ENCODE measurements at places on chromosomes 5 and 9.
A peak's percentile ranks its signal among the peaks of the same experiment; 100 is the strongest.

DNA sequence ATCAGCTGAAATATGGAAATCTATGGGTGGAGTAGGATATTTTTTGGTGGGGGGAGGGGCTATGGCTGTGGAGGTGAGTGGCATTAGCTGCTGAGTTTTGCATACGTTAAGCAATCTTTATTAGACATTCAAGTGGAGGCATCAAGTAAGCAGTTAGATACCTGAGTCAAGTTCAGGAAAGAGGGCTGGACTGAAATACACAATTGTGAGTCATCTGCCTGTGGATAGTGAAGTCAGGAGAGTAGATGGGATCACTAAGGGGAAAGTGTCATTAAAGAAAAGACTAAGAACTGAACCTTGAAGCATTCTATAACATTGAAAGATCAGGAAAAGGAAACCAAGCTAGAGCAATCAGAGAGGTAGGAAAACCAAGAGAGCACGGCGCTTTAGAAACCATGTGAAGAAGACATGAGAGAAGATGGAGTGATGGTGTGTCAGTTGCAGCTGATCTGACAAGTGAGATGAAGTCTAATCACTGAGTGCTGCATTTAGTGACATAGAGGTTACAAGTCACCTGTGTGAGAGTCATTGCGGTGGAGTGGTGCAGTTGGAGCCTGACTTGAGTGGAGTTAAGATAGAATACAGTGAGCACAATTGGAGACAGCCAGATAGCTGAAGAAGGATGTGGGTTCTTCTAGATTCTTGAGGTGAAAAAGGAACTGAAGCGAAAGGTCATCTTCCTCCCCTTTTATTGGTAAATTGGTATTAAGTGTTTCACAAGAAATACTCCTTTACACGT is 88.7 kb downstream of the PIP5K1B start:
- no peak for DNase-seq

GRCh38 chr5:170886210-170886894 is 24.5 kb downstream of the RANBP17 start:
- no peak for DNase-seq

DNA sequence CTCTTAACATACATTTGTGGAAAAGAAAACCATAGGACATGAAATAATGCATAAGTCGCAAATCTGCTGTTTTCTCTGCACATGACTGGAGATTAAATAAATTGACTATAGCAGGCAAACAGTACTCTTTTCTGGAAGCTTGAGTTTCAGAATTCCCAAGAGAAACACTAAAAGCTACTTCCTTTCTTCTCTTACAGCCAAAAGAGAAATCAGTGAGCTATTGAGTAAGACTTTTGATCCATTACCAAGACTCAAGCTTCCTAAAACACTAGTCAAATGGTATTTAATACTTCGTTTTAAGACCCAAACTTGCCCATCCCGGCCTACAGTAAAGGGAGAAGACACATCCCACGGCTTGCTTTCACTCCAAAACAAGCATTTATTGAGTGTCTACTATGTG is 335.8 kb upstream of the PUM3 start:
- no peak for DNase-seq

DNA sequence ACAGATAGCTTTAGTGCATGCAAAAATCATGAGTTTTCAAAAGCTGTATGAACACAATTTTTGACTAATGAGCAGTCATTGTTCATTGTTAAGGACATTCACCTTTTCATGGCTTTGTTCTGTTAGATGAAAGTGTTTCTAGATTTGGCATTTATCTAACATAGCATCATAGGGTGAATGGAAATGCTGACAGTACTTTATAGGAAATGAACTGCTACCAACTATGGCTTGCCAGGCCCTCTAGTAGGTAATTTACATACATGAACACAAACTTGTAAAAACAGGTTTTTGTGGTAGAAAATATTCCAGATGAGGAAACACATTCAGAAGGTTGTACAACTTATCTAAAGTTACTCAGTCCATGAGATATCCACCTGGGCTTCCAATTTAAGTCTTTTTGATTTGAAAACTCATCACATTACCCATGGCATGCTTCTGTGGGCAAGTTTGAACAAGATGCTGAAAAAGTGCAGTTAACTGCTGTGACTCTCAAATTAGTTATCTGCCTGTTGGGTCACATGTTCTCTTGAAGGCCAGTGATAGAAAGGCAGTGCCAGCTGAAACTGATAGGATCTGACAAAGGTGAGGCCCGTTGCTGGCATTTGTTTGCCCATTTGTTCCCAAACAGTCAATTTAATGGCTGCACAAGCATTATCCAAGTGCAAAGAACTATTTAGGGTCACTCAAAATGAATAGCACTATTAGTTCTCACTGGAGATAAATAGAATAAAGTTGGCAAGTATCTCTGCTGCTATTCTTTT is 399.1 kb downstream of the MAN2A1 start:
- no peak for DNase-seq

DNA sequence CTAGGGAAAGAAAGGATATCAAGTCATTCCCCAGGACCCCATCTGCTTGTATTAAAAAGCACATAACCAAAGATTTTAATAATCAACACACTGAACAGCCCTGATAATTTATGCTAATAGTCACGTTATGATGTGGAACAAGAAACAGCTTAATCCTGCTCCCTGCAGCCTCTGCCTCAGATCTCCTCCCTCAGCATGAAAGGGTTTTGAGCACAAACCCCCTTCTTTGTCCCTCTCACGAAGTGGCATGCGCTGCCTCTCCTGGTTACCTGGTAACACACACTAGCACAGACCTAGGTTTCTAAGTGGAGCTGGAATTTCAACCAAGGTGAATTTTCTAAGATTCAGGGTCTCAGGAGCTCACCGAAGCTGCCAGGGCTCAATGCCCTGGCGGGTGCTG is 5.1 kb downstream of the IGFBPL1 start:
- DNase-seq = no peak

DNA sequence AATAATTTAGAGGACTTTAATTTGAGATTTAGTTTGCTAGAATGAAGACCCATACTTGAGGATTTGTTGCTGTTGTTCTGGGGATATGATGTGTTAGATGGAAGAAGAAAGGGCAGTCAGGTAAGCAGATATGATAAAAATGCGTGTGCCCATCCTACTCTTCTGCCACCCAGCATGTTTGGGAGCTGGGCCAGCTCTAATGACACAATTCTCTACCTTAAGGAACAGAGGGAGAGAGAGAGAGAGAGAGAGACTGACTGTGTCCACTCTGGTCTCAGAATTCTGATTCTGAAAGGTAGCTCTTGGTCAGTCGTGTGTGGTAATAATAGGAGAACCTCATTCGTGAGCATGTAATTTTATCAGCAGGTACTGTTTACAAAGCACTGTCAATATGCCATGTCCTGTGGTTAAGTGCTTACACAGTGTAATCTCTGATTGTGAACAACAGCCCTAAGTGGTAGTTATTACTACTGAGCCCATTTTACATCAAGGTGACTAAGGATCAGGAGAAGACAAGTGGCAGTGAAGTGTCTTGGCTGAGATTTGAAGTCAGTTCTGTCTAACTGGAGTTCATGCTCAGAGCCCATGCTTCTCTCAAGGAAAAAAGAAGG is 307.4 kb upstream of the SEMA6A start:
- no peak for DNase-seq

DNA sequence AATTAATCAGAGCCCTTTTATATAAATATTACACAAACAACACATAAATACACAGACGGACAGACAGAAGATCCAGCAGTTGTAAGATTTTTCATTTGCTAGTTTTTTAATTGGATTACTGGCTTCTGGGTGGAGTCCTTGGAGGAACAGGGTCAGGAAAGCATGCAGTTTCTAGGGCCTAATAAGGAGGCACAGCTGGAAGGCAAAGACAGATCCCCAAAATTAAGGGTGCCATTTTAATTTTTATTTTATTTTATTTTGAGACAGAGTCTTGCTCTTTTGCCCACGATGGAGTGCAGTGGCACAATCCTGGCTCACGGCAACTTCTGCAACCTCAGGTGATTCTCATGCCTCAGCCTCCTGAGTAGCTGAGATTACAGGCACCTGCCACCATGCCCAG is 49.5 kb downstream of the PTGS1 start:
- DNase-seq = no peak

- DNase-seq = no peak
Measured at GRCh38 chr9:18368206-18368605, 105.7 kb upstream of the ADAMTSL1 start.

DNA sequence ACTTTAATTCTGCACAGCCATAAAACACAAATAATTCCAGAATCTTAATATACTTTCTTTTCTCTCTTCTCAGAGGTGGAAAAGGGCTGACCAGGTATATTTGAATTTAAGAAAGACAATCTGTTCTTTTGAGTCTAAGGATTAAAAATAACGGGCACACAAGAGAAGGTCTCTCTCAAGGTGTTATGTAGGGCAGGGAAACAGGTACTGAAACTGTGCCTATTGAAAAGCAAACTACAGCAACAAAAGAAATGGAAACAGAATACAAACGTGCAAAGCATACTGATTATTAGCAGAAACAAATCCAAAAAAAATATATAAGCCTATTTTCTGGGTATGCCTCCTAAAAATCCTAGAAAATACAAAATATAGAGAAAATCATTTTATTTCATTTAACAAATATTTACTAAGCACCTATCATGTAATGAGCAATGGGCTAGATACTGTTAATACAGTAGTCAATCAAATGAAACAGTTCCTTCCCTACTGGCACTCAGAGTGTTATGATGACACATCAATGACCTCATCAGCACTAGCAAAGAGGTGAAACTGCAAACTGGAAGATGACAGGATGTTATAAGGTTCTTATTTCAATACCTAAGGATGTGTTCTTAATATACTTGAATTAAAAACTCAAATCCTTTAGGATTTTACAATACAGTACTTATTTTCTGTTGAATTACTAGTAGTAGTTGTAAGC is 87.7 kb downstream of the AUH start:
- no peak for DNase-seq

GRCh38 chr9:111896942-111897600 is 457 bp downstream of the UGCG start:
- peak; percentile 72 for DNase-seq

DNA sequence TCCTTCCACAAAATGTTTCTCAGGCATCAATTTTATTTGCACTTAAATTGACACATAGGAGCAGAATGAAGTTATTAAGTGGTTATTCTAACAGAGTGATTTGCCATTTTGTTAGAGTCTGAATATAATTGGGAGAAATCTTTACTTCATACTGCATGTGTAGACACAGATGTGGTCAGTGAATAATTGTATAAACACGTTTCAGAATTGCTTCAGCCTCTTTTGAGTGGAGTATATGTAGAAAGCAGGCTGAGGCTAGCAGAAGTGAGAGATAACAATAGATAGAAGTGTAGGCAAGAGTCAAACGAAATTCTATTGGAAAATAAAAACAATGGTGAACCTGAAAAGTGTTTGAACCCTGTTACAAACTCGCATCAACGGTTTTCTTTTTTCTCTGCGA is 270.7 kb downstream of the TMEM167A start:
- DNase-seq = no peak

DNA sequence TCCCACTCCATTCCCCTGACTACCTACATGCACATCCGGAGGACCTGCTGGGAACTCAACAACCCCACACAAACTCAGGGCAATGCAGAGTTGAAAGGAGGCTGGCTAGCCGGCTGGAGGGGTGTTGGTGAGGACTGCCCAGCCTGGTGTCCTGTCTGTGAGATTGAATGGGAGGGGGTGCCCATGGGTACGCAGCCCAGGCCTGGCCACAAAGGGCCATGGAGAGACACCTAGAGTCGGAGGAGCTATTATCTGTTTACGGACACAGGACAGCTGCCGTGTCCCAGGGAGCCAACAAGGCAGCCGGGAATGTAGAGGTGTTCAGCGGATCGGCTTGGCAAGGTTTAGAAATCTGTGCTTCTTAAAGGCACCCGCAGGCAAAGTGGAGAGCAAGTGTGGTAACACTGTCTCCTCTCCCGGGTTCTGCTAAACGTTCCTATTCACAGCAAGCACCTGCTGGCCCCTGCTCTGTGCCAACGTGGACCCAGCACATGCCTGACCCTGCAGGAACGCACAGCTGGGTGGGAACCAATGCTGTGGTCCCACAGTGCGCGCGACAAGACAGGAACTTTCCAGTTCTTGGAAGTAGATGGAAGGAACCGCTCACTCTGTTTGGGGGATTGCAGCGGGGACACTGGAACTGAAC is 166.7 kb downstream of the DAB2IP start:
- DNase-seq = no peak

DNA sequence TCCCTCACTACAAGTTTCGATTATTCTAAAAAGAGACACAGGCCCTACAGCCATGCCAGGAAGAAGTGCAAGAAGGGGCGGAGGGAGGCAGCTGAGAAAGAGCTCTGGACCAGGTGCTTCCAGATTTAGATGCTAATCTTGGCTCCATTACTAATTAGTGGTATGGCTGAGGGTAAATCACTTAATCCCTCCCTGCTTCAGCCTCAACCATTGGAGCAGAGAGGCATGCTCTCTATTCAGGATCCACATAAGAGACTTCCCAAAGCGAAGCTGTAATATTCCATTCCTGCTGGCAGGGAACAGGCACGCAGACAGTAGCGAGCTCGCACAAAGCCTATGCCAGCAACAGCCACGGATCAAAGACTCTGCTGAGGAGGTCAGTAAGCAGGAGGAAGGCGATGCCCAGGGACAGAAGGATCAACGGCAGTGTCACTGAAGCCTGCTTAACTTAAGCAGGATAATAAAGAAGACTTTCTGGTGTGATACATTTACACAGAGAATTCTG is 24.2 kb downstream of the LIFR start:
- no peak for DNase-seq

GRCh38 chr5:39716532-39717028 is 291.8 kb upstream of the DAB2 start:
- DNase-seq = peak; percentile 32

DNA sequence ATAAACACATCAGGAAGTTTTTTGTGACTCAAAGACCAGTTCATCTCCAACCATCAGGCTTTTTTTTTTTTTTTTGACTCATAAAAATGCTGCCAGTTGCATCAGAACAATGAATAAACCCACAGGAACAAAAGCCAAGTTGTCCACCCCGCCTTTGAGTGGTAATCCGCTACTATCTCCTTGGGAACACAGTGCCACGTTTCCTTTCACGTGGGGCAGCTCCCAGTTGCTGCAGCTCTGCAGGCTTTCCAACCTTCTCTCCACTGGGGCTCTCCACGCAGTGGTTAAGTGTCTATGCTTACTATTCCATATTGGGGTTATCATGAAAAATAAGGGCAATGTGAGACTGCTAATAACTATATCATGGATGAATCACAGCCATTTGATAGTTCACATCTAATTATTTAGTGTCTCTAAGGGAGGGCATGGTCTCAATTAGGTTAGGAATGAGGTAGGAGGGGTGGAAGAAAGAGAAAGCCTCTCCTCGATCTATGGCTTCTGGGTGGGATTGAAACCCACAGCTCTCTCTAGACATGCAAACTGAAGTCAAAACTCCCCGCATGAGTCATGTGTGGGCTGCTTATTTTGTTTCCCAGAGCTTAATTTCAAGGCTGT is 55.8 kb upstream of the ACTBL2 start:
- no peak for DNase-seq
